ENCODE measurements at places on chromosomes 12 and 14.

DNA sequence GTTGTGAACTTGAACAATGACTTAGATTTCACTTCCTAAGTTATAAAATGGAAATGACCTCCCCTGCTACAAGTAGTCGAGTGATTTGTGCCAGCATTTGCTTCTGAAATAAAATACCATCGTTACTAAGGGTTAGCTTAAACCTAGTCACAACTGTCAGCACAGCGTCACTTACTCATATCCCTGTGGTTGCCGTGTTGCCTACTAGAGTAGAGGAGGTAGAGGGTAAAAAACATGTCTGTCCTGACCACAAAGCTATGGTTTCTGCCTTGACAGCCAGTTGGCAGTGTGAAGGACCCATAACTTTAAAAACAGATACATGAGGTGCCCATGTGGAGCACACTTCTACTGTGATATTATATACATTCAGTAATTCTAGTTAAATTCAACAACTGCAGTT is 234.2 kb upstream of the RGS6 start:
- DNase-seq: no peak

DNA sequence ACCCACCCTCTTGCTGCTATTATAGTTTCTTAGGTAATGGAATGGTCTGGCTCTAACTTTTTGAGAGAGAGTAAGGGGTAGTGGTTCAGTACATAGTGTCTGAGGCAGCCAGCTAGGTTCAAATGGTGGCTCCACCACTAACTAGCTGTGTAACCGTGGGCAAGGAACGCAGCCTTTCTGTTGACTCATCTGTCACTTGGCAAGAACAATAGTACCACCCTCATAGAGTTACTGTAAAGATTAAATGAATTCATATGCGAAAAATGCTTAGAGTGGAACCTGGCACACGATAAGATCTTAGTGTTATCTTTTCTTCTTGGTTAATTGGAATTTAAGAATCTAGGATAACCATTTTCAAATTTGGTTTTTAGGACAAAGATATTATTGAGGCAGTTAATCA is 14.0 kb downstream of the CCDC62 start:
- no peak for DNase-seq

DNA sequence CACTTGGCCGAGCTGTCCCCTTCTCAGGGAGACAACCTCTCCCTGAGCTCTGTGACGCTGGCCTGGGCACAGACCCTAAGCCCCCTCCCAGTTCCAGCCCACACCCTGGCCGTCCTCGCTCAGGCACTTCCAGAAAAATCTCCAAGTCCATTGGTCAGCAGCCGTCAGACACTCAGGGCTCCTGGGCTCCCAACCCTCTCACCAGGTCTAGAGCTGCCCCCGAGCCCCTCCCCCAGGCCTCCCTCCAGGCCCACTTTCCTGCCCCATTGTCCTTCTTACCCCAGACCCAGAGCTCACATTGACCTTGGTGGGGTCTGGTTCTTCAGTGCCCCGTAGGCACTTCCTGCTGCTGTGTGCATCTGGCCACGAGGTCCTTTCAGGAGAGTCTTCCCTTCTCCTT is 249.3 kb upstream of the RTL1 start:
- DNase-seq: no peak

DNA sequence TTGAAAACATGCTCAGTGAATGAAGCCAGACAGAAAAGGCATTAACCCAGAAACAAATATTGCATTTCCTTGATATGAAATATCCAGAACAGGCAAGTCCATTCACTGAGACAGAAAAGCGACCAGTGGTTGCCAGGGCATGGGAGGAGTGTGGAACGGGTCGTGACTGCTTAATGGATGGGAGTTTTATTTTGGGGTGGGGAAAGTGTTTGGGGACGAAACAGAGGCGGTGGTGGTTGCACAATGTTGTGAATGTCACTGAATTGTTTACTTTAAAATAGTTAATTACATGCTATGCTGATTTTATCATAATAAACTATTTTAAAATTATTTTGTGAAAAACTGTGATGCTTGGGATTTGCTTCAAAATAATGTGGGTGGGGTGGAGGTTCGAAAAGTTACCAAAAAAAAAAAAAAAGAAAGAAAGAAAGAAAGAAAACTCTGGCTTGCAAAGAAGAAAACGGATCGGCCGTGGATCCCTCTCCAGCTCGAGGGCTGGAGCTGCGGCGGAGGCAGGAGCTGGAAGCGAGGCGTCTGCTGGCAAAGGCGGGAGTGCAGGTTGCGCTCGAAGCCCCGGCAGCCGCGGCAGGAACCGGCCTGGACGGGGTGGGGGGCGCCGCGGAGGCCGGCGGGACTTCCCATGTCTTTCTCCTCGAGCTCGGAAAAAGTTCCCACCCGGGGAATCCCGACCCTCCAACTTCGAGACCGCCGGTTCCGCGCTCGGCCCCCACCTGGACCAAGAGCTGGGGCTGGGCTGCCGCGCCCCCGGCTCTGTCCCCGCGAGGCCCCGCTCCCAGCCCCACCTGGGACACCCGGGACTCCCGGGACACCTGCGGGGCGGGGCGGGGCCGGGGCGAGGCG is 524 bp upstream of the P2RX2 start:
- no peak for DNase-seq

DNA sequence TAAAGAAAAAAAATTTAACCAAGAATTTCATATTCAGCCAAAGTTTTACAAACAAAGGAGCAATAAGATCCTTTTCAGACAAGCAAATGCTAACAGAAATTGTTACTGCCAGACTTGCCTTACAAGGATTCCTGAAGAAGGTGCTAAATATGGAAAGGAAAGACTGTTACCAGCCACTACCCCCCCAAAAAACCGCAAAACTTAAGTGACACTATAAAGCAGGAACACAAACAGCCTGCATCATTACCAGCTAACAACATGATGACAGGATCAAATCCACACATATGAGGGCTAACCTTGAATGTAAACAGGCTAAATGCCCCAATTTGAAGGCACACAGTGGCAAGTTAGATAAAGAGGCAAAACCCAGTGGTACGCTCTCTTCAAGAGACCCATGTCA is 55.7 kb downstream of the APOBEC1 start:
- DNase-seq: no peak

- no peak for DNase-seq
Measured at GRCh38 chr12:93323625-93324329, 53.9 kb upstream of the NUDT4 start.

DNA sequence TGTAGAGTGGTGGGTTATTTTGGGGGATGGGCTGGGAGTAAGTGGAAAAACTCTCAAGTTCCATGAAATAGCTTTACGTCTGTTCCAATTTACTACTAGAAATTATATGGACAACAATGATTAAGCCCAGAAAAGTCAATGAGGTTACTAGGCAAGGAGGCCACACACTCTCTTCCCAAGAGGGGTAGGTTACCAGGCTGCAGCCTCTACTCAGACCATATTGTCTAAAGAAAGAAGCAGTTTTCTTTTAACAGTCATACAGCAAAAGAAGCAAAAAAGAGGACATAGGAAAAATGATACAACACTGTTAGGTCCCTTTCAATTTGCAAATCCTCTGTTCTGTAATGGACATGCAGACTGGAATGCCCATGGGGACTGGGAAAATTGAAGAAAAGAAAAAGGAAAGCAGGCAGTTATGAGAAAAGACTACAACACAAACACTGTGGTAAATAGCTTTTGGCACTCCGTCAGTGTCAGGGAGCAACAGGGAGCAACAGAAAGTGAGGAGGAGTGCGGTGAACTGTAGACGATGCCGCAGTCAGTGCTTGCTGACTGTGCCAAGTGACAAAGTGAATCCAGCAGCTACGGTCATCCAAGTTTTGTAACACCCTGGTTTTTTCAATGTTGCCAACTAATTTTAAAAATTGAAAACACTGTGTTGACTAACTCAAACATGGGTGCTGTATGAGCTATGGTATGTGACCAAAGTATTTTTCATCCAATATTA is 39.8 kb upstream of the HMGA2 start:
- no peak for DNase-seq

DNA sequence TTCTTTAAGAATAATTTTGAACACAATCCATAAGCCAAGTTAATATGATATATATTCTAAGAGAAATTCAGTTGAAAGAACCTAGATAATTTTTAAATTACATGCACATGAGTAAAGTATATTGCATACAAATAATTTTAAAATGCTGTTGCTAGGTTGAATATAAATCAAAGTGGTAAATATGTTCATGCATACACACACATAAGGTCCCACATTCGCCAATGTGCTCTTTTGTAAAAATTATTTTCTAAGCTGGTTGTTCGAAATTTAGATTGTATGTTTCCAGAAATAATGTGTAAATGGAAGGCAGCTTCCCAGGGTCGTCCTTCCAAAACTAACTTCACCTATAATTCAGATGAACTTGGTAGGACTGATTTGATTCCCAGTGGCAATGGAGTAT is 173.7 kb upstream of the CCDC196 start:
- DNase-seq: no peak

DNA sequence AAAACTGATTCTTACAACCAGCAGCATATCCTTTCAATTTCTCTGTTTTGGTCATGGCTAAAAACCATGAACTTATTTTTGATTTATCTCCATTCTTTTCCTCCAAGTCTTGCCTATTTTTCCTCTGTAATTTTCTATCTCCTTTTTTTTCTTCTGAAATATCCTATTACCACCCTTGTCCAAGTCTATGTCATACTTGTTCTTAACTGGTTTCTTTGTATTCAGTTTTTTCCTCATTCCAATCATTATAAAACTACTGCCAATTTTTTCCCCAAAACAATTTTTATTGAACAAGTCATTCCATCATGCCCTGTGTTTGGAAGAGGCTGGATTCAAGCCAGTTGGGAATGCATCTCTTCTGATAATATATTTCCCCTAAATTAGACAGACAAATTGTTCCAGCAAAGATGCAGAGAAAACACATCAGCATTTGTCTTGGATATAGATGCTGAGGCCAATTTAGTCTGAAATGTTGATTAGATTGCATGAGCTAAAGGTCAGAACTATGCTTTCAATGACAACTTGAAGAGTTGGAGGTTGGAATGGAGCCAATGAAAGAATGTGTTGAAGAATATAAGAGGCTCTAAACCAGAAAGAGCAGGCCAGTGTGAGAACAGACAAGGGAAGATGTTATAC is 30.7 kb downstream of the OTOGL start:
- DNase-seq: no peak

GRCh38 chr12:93621986-93622385 is 49.5 kb downstream of the SOCS2 start:
- DNase-seq: no peak

- DNase-seq: no peak
Measured at GRCh38 chr12:132773077-132773955, 11.7 kb upstream of the ANKLE2 start.

GRCh38 chr12:101828463-101829196 is 2.1 kb downstream of the GNPTAB start:
- DNase-seq: no peak

GRCh38 chr14:71354801-71355200 is 447.5 kb downstream of the PCNX1 start:
- no peak for DNase-seq

- DNase-seq: no peak
Measured at GRCh38 chr14:62158779-62159178, 396.6 kb downstream of the SNAPC1 start.

- no peak for DNase-seq
Measured at GRCh38 chr12:6165395-6165794, 34.8 kb upstream of the CD9 start.

GRCh38 chr12:1197264-1198018 is 206.4 kb downstream of the ERC1 start:
- DNase-seq: no peak

DNA sequence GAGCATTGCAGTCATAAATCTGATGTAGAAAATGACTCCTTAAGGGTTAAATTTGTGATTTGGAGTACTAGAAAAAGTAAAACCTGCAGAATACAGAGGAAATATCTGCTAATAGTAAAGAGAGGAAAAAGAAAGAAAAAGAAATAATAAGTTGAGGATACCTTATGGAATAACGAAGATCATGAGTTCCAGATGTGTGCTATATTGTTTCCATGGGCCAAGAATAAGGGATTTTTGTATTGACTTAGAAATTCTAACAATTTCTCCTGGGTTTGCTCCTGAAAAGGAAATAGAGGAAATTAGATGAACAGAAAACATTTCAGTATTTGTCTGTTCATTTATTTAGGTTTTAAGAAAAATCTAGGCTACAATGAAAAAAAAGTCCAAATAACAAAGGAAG is 115.3 kb downstream of the ALG10B start:
- DNase-seq: no peak

DNA sequence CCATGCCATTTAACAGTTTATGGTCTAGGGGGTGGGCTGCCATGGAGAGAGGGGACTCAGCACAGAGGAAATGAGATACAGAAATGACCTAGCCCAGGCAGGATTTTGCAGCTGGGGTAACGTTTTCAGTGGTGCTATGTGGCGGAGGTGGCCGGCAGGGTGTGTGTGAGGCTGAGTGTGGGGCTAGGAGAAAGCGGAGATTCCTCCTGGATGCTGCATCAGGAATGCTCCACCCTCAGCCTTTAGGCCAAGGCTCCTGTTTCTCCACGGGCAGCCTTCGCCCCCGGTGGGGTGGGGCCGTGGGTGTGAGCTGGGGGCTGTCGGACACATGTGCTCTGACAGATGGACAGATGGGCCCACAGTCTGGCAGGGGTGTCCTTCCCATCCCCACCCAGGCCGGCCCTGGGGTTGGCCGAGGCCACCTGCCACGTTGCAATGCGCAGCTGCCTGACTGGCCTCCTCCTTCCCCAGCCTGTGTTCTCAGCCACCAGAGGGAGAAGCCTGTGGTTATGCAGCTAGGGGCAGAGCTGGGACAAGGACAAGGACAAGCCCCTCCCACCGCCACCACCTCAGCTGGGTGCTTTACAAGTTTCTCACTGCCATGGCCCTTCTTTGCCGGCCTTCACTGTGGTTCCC is 44.3 kb downstream of the TEAD4 start:
- no peak for DNase-seq

- DNase-seq: no peak
Measured at GRCh38 chr14:75752086-75752485, 91.0 kb downstream of the TTLL5 start.

All from activated naive CD4-positive, alpha-beta T cell treated with anti-CD3 and anti-CD28 coated beads, Interleukin-2, amount 10 ng/mL, durations not matched to agents 7 days and 5 days (primary cell).